Muscle of arm (tissue), 14 donors: ENCODE measurements at places on chromosomes 1 and 21.

DNA sequence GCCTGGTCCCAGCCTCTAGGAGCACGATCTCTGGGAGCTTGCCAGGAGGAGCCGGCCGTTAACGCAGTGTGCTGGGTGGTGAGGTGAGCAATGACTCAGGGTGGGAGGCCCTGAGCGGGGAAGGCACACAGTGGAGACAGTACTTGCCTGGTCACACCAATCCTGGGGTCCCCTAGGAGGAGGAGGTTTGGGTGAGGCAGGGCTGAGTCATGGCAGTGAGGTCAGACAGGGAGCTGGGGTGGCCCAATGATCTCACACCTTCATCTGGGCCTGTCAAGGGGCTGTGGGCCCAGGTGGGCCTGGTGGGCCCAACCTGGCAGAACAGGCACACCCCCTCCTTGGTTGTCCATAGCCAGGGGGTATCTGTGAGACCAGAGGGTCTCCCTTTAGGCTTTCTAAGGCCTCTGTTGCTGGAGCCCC lies 8.6 kb upstream of the EDN2 start:
- no peak for DNase-seq

GRCh38 chr1:172476218-172476811 lies 32.4 kb upstream of the PIGC start:
- DNase-seq, result no peak

DNA sequence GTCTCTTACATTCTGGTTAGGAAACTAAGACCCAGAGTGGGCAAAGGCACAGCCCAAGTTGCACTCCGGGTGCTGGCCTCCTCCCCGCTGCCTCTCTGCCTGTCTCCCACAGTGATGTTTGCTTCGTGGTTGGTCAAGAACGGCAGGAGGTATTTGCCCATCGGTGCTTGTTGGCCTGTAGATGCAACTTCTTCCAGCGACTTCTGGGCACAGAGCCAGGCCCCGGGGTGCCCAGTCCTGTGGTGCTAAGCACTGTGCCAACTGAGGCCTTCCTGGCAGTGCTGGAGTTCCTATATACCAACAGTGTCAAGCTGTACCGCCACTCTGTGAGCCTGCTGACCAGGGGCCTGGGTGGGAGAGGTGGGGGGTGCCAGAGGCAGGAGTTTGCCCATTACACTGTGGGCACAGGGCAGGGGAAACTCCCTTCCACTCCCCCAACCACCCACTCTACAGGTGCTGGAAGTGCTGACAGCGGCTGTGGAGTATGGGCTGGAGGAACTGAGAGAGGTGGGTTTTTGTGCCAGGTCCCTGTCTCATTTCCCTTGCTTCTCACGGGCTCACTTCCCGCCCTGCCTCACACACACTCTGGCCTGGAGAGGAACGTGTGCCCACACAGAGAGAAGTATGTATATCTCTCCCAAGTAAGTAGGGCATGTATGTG lies 1.9 kb downstream of the BTBD19 start:
- no peak for DNase-seq

GRCh38 chr1:151686561-151686960 lies 30.0 kb downstream of the CELF3 start:
- DNase-seq, result no peak

- no peak for DNase-seq
These were observed 11.4 kb downstream of the AMPD2 start for GRCh38 chr1:109630898-109631512.

GRCh38 chr1:156527584-156527983 lies 27.0 kb upstream of the MEF2D start:
- no peak for DNase-seq

- no peak for DNase-seq
These were observed 33.5 kb upstream of the UTS2 start for GRCh38 chr1:7886405-7886745.

DNA sequence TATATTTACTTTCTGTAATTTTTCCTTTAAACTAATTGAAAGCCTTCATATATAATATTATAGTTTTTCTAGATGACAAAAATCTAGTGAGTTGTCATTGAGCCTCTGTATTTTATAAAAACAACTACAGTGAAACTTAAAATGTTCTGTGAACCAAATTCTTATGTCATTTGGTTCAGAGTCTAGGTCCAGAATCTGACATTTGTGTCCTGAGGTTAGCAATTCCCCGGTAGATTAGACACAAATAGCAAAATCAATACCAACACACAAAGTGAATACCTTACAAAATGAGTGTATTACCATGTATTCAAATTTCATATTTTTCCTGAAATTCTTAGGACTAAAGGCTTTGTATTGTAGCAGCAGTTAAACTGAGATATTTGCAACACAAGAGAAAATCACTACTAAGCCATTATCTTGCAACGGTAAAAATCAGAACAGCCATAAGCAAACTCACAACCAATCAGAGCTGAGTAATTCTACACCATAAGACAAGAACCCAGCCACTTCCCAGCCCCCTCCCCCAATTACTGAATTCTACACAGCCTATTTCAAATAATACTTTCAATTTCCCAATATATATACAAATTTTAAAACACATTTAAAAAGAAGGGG lies 573.5 kb downstream of the SMYD3 start:
- DNase-seq, result no peak

DNA sequence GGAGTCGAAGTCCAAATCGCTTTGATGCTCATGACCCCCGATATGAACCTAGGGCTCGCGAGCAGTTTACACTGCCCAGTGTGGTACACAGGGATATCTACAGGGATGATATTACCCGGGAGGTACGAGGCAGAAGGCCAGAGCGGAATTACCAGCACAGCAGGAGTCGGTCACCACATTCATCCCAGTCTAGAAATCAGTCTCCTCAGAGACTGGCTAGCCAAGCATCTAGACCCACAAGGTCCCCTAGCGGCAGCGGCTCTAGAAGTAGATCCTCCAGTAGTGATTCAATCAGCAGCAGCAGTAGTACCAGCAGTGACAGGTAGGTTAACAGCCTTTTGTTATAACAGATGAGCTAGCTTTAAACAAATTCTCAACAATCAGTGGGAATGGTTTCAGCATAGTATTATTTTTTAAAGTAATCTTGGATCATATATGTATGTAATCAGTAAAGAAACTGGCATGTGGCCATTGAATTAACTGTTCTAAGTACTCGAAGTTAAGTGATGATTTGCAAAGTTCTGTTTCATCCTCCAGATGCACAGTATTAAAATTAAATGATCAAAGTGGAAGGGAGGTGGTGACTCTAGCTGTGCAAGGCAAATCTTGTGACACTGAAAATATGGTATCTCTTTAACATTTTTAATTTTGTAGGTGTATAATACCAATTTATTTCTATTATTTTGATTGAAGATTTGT lies 29.0 kb downstream of the SPEN start:
- DNase-seq, result no peak

- DNase-seq, result no peak
These were observed 40.8 kb downstream of the RGL1 start for GRCh38 chr1:183845681-183846080.

DNA sequence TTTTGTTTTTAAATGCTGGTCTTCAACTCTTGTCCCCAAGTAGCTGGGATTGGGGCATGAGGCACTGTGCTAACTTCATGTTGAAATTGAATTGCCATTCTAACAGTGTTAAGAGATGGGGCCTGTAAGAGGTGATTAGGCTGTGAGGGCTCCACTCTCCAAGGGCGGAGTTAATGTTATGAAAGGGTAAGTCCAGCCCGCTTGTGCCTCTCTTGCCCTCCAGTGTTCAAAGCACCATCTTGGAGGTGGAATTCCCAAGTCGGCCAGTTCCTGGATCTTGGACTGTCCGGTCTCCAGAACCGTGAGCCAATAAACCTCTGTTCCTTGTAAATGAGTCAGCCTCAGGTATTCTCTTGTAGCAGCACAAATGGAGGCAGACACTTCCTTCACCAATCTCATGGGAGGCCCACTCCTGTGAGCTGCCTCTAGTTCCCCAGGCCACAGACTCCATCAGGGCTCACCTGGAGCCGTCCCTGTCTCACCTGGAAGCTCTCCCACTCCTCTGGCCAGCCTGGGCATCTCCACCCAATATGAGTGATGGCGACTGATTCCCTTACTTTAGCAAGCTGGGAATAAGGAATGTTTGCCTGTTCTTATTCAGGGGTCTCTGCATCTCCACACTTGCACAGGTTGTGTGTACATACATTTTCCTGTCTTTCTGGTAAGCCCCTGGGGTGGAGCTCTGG lies 15.5 kb downstream of the IBA57 start:
- no peak for DNase-seq

- no peak for DNase-seq
These were observed 28.5 kb downstream of the ECE1 start for GRCh38 chr1:21261551-21262292.

DNA sequence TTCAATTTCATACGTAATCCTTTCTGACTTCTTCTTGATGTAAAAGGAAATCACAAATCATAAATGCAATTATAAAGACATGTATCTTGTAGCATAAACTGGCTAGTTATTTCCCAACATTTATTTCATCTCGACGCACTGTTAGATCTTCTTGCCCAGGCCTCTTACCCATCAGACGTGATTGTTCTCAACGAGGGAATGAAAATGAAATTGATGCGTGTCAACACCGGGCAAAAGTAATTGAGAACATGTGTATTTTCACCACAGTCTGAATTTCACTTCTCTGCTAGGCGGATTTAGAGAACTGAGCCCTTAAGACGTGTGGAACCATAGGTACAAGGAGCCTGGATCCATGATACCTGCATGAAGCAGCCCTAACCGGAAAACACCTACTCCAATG lies 519.7 kb downstream of the KCNT2 start:
- no peak for DNase-seq

GRCh38 chr1:84164161-84164560 lies 20.1 kb downstream of the PRKACB start:
- DNase-seq, result peak; percentile 38

DNA sequence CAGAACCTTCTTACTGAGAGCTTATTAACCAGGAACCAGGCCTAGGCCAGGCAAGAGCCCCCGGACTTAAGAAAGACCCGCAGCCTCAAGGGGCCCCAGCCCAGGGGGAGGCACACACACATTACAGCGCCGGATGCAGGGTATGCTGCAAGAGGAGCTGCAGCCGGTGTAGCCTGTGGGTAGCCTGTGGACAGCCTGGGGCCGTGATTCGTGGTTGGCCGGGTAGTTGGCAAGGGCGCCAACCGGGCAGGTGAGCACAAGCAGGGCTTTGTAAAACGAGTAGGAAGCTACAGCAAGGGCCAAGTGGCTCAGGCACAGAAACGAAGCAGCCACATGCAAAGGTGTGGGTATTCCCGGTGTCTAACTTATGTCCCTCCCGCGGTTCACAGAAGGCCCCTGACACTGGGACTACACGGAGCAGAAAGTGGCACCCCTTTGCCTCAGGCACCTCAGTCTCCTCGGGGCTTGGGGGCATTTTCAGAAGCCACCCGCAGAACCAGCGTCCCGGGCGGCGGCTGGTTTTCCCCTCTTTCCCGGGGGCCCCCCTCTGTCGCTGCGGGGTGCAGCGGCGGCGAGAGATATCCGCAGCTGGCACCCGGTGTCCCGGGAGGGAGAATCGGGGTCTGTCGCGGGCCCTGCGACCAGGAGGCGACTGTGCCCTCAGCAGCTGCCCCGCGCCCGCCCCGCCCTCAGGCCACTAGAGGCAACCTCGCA lies 40.8 kb downstream of the KIAA1614 start:
- DNase-seq, result no peak

DNA sequence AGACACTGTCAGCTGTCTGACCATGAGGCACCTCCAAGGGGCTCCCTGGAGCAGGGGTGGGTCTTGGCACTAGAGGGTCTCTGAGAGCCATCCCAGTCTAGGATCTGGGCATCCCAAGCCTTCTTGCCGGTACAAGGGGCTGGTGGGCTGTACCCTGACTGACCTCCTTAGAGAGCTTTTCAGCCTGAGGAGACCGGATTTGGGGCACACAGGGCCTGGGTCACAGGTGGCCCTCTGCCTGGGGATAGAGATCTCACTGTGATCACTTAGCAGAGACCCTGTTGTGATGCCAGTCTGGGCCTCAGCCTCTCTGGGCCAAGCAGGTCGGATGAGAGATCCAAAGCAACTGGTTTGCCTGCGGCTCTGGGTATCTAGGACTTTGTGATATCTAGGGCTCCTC lies 227.2 kb downstream of the TRABD2B start:
- no peak for DNase-seq

- no peak for DNase-seq
These were observed 53.9 kb downstream of the CASQ2 start for GRCh38 chr1:115714572-115715141.

GRCh38 chr21:39690454-39690853 lies 54.5 kb upstream of the IGSF5 start:
- no peak for DNase-seq

DNA sequence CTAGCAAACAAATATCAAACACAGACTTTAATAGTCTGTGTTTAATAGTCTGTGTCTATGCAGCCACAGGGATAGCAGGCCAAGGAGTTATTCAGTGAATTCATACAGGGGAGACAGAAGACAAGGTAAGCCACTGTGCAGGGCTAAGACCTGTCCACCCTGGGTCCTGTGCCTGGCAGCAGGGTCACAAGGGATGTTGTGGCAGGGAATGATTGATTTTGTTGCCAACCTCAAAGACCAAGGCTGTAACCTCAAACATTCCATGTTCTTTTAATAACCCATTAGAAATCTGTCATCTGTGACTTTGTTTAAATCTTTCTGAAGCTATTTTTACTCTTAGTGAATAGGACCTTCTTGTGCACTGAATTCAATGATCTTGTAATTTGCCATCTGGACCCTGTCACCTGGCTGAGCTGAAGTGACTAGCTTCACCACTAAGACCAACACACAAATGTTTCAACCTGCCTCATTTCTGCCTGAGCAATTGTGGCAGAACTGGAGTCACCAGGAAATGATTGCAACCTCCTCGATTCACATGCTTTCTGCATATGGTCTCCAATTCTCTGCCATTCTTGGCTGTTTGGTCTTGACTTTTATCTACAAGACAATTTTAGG lies 154.2 kb downstream of the ASTN1 start:
- DNase-seq, result no peak

DNA sequence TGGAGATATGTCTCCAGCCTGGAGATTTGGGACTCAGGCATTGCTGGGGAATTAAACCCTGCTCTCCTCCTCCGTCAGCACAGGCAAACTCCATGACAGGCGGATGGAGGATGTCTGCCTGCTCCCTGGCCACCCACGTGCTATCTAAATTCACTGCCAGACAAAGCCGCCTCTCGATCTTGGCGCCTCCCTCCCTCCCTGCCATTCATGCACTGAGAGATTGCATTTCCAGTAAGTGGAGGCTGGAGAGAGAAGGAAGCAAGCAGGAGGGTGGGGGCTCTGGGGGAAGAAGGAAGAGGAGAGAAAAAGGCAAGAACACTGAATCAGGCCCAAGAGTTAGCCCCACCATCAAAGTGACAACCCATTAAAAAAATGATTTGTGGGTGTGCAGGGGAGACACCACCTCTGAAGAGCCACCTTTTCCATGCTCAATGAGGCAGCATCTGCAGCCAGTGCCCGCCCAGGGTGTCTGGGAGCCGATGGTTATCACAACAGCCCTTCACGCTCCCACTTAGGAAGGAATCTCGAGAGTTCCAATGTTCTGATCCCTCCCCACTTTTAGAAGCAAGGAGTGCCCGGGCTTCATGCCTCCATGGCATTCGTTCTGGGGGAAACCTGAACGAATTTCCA lies 183.0 kb downstream of the HIVEP3 start:
- no peak for DNase-seq

DNA sequence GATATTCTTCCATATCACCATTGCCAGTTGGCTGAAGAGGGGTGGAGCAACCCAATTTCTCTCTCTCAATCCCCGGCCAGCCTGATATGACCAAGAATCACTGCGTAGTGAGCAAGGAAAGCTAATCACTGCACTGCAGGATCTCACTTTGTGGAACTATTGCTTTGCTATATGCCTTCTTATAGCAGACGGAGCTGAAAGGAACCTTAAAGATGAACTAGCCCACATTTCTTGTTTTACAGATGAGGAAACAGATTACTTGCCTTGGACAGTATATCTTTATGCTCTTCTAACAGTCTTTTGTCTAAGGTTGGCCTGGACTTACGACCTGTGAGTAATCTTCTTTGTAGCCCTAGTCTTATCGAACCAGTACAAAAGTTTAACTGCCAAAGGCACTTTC lies 7.6 kb downstream of the APOBEC4 start:
- no peak for DNase-seq
